Stimulated activated CD4-positive, alpha-beta T cell treated with anti-CD3 and anti-CD28 coated beads, TNF-alpha, amount 100 ng/mL, for 24 hours (primary cell): ENCODE measurements at places on chromosomes 12 and 14.

- no peak for DNase-seq
These were observed 98.8 kb downstream of the CALM1 start for GRCh38 chr14:90495357-90496276.

DNA sequence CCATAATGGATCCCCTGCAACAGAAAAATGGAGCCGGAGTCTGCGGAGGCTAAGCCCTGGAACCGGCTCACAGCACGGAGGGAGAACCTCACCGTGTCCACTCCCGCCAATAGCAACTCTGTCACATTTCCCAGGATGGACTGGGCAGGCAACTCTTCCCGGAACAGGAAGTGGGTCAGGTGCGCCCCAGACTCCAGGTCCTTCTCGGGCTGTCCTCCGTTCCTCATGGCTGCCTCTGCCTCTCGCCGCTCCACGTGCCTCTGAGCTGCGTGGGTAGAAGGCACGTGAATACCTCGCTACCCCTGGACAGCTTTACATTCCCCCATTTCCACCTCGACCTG is 2.2 kb downstream of the CYP27B1 start:
- DNase-seq: no peak

- DNase-seq: no peak
These were observed 307.7 kb downstream of the CCDC91 start for GRCh38 chr12:28497889-28498411.

DNA sequence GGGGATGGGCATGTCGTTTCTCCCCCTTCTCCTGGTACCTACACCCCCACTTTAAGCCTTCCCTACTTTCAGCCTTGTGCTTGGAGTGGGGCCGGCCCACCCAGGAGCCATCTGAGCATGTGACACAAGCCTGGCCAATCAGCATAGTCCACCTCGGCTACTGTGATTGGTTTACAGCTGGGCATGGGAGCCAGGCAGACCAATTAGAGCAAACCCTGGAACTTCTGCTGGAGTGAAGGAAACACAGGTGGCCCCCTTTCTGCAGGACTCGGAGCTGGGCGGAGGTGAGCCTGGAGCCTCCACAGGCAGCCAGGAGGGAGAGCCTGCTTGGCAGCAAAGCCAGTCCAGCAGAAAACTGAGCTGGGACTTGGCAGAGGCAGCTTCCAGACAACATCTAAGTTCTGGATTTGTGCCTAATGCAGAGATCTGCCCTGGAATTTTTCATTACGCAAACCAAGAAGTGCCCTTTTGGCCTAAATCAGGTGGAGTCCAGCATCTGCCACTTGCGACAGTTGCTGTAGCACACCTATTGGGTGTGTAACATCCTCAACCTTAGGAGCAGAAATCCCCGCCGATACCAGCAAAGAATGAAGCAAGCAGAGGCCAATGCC is 59.5 kb downstream of the SCARB1 start:
- DNase-seq: no peak

DNA sequence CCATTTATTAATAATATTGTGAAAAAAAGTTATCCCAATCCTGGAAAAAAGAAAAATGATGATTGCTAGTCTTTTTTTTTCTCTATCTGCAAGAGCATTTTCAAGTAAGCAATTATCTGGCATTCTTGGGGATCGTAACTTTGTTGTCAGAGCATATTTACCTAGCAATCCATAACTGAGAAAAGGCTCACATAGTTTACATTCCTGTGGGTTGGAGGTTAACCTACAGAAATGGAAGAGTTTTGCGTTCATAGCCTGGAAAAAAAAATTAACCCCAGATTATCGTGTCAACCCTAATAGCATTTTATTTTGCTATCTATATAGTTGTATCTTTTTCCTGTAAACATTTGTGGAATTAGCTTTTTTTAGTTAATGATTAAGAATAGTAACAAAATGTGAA is 292.3 kb downstream of the DAD1 start:
- no peak for DNase-seq

- no peak for DNase-seq
These were observed 437.3 kb downstream of the MED13L start for GRCh38 chr12:115840159-115840558.
